ENCODE measurements at places on chromosomes 11 and 22.

GRCh38 chr22:46862418-46863324 lies 100.2 kb downstream of the TBC1D22A start:
- no peak for DNase-seq

- no peak for DNase-seq
Observed at GRCh38 chr11:13344818-13345217, 67.2 kb downstream of the BMAL1 start.

DNA sequence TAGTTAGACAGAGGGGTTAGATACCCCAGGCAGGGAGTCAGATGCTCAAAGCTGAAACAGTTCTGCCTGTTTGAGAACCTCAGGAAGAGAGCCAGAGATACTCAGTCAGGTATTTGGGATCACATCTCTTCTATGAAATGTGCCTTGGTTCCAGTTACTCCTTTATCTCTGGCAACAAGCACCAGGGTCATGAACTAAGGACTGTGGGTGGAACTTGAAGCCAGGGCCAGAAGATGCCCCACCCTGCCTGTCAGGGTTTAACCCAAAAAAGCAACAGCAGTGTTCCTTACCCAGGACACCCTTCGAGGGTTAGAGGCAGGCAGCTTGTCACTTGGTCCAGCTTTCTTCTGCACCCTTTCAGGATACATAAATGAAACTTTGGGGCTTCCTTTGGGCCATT lies 15.0 kb upstream of the WT1 start:
- no peak for DNase-seq

DNA sequence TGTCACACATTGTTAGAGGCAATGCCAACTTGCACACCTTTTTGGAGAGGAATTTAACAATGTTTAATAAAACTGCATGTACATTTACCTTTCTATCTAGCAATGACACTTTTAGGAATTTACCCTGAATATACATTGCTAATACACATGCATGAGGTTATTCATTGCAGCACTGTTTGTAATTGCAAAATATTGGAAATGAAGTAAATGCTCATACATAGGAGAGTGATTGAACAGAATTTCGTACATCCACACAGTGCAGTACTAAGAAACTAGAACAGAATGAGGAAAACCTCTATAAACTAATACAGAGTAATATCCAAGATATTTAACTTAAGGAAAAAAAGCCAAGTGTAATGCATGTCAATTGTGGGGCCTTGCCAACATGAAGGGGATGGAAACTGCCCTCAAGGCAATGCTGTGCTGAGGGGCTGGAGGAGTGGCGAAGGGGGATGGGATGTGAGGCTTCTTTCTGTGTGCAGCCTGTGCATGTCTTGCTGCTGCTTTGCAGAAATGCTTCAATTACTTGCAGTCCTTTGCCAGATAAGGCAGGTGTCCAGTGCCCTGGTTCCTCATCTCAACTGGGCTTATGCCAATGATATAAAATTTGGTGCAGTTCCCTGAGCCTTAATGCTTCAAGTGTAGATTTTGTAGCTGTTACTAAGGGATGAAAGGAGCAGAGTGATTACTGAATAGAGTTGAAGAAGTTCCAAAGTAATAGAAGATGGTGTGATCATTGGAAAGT lies 96.1 kb downstream of the GRIA4 start:
- DNase-seq, result no peak
